ENCODE measurements at places on chromosomes 7 and 10. TPM values are rescaled to one million over a fixed set of nuclear protein-coding genes. Genes with fewer than 3 reads are reported as not detected.
A peak's percentile ranks its signal among the peaks of the same experiment; 100 is the strongest.

DNA sequence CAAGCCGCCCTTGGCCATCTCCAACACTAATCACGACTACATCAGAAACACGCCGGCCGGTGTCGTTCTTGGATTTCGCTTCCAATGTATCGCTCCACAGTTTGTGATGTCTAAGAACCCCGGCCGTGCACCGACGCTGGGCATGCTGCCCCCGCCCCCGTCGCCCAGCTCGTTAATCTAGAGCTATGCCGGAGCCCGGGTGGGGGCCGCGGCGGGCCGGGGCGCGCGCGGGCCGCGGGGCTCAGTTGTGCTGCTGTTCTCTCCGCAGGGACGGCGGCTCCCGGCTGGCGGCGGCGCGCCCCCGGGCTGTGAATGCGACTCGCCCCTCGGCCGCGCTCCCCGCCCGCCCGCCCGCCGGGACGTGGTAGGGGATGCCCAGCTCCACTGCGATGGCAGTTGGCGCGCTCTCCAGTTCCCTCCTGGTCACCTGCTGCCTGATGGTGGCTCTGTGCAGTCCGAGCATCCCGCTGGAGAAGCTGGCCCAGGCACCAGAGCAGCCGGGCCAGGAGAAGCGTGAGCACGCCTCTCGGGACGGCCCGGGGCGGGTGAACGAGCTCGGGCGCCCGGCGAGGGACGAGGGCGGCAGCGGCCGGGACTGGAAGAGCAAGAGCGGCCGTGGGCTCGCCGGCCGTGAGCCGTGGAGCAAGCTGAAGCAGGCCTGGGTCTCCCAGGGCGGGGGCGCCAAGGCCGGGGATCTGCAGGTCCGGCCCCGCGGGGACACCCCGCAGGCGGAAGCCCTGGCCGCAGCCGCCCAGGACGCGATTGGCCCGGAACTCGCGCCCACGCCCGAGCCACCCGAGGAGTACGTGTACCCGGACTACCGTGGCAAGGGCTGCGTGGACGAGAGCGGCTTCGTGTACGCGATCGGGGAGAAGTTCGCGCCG lies 1.9 kb downstream of the VWC2 start:
- H3K4me3 ChIP-seq = no peak overlapping the region
- DNase-seq = peak; percentile 57
- H3K27me3 ChIP-seq = no peaks in the 10 kb centered on the region
- H3K4me1 ChIP-seq = peaks cover 6% of the 10 kb centered on the region
- H3K36me3 ChIP-seq = no peaks in the 10 kb centered on the region

The HOXA4 gene
- 11.2 TPM for total RNA-seq

GRCh38 chr7:154777023-154777422 lies 225.9 kb downstream of the PAXIP1 start:
- no peak overlapping the region for H3K4me3 ChIP-seq
- H3K27me3 ChIP-seq = no peaks in the 10 kb centered on the region
- no peaks in the 10 kb centered on the region for H3K36me3 ChIP-seq
- no peak overlapping the region for H3K27ac ChIP-seq
- DNase-seq = no peak

DNA sequence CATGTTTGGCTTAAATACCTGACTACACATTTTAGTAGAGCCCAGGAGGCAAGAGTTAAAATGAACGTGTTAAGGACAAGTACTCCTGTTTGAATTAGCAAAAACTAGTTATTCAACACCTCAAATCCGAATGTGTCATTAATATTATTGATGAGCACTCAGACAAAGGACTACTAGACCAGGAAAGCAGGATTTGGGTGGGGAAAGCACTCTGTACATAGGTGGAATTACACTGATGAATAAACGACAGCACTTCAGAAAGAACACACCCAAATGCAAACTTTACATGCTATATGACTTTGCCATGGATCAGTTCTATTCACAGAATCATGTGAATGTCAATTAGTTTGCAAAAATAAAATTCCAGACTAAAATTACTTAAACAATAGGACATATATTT lies 95.1 kb upstream of the CAV2 start:
- no peak for DNase-seq
- no peak overlapping the region for H3K4me3 ChIP-seq
- no peaks in the 10 kb centered on the region for H3K36me3 ChIP-seq
- H3K27me3 ChIP-seq = no peaks in the 10 kb centered on the region
- H3K4me1 ChIP-seq = no peaks in the 10 kb centered on the region

Data from kidney (tissue), 22 donors.